ENCODE measurements at places on chromosomes 13 and 19.
A peak's percentile ranks its signal among the peaks of the same experiment; 100 is the strongest.

- DNase-seq: no peak
These were observed 2345.2 kb downstream of the PCDH9 start for GRCh38 chr13:64884976-64885375.

GRCh38 chr13:65677906-65678305 is 1552.2 kb downstream of the PCDH9 start:
- DNase-seq: no peak

- DNase-seq: peak; percentile 66
These were observed 117.7 kb downstream of the FNDC3A start for GRCh38 chr13:49093376-49093775.

- DNase-seq: no peak
These were observed 1388.0 kb downstream of the EFNB2 start for GRCh38 chr13:105147461-105147860.

DNA sequence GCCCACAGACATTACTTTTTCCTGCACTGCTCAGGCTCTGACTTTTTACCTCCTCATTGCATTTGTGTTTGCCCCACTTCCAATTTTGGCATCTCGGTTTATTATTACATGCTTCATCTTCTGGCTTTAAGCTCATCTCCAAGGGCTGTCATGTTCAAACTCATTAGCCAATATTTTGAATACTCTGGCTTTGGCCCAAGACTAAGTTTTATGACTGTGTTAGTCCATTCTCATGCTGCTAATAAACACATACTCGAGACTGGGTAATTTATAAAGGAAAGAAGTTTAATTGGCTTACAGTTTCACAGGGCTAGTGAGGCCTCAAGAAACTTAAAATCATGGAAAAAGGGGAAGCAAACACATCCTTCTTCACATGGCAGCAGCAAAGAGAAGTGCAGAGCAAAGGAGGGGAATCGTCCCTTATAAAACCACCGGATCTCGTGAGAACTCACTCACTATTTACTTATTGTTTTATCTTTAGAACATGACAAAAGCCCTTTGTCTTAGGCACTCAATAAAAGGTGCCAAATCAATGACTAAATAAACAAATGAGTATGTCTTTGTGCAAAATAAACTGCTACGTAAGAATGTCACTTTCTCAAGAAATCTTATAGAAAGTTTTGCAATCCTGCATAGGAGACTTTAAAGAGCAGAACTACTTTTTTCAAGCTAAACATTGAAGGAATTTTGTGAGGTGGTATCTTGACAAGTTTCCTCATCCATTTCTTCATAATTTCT is 233.4 kb upstream of the SPRY2 start:
- DNase-seq: no peak

GRCh38 chr13:76116751-76117360 is 480.7 kb downstream of the LMO7 start:
- no peak for DNase-seq

DNA sequence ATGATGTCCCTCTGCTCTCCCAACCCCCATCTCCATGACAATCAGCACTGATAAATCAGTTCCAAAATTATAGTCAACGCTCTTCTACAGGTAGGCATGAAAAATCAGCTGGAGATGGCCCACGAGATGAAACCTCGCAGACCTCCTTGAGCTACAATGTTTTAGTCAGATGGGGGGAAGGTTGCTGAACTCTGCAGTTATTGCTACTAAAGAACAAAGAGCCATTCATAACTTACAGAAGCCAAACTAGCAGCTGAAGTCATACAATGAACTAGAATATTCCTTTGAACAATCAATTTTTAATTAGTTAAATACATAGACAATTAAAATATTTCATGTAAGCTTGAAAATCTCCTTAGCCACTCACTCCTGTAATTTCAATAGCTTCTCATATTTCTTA is 179.2 kb downstream of the NHLRC3 start:
- DNase-seq: no peak
